Heart right ventricle (tissue), 16 donors: ENCODE measurements at places on chromosomes 13 and 19.

- DNase-seq: no peak
Measured at GRCh38 chr13:113880651-113881611, 17.1 kb upstream of the GAS6 start.

- DNase-seq: peak; percentile 70
Measured at GRCh38 chr19:5103061-5103701, 134.3 kb downstream of the KDM4B start.

DNA sequence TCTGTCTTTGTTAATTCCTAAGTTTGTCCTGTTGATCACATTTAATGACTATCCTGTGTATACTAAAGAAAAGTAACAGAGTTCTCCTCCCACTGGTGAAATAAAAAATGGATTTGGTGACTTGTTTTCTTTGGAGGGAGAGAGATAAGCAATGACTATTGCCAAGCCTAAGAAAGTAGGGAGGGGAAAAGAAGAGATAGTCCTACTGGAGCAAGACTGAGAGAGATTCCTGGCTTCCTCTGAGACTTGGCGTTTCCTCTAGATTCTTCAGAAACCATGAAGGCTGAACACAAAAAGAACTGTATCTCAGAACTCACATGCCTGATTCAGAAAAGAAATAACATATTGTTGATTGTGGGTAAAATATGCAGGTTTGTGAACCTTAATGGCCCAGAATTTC lies 406.5 kb downstream of the FOXO1 start:
- no peak for DNase-seq

- DNase-seq: no peak
Measured at GRCh38 chr19:16051254-16052025, 24.9 kb upstream of the TPM4 start.

GRCh38 chr19:30028118-30028991 lies 86.3 kb downstream of the URI1 start:
- DNase-seq: no peak

DNA sequence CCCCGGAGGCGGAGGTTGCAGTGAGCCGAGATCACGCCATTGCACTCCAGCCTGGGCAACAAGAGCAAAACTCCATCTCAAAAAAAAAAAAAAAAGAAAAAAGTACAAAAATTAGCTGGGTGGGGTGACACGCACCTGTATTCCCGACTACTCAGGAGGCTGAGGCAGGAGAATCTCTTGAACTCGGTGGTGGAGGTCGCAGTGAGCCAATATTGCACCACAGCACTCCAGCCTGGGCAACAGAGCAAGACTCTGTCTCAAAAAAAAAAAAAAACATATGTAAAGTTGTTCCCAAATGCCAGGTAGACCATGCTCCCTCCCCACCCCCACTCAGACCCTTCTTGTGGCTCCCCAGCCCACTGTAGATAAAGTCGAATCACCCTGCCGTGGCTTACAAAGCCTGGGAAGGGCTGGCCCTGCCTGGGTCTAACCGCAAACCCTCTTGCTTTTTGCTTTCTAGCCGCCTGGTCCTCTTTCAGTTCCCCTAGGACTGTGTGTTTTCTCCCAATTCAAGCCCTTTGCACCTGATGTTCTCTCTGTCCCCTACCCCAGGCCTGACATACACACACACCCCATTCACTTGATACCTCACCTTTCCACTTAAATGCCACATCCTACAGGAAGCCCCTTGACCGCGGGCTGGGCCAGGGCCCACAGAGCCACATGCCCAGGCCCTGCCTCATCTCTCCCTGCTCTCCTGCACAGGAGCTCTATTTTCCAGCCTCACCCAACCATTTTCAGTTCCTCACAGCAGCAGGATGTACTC lies 34.4 kb downstream of the MAP4K1 start:
- no peak for DNase-seq
